ENCODE measurements at places on chromosomes 3 and 15.

DNA sequence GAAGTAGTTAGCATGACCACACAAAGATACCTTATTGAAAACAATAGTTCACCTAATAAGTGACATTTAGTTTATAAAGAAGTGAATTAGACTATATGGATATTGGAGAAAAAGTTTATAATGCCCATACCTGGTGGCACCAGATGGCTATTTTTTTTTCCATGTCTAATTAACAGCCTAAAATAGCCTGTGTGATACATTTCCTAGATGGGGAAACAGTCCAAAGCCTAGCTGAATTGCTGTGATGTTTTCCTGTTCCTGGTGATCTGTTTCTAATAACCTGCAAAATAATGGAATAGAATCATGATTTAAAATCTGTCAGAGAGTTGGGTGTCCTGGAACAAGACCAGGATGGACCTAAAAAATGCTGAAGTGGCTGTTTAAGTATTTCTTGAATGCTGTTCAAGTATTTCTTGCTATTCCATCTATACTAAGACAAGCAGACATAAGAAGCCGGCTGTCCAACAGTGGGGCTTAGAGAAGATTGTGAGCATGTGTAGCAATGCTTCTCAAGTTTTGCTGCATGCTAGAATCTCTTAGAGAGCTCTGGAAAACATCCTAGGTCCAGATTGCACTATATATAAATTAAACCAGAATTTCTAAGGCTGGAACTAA, 31.3 kb downstream of the LRRC3B start:
- no peak for DNase-seq

GRCh38 chr3:160038862-160039562, 50.4 kb downstream of the IL12A start:
- peak; percentile 27 for DNase-seq

DNA sequence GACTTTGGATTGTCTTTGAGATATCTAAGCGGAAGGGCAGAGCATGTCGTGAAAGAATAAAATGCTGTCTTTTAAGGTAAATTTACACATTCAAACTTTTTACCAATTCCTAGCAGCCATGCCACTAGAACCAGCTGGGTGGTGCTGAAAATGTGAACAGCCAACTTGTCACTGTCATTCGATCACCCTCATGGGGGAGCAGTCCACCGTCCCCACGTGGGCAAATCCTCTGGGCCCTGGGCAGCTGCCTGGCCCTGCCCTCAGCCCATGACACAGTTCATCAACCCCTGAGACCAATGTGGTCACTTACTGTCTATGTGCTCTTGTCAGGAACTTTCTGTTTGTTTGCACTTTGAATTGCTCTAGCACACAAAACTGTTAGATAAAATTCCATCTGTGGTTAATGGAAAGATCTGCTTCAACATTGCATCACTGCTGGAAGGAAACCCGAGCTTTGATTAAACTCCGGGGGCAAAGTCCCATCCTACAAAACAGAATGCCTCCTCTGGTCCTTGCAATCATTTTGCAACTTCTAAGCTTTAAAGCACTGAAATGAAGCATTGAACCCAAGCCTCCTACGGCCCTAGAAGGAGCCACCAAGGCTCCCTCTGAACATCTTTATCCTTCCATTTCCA, 50.1 kb downstream of the PCSK6 start:
- DNase-seq, result no peak

- no peak for DNase-seq
Observed at GRCh38 chr3:55692957-55693558, 206.0 kb upstream of the WNT5A start.

- DNase-seq, result no peak
Observed at GRCh38 chr3:61537366-61537765, 24.0 kb upstream of the PTPRG start.

- peak; percentile 11 for DNase-seq
Observed at GRCh38 chr3:16600780-16601536, 4.3 kb downstream of the DAZL start.

DNA sequence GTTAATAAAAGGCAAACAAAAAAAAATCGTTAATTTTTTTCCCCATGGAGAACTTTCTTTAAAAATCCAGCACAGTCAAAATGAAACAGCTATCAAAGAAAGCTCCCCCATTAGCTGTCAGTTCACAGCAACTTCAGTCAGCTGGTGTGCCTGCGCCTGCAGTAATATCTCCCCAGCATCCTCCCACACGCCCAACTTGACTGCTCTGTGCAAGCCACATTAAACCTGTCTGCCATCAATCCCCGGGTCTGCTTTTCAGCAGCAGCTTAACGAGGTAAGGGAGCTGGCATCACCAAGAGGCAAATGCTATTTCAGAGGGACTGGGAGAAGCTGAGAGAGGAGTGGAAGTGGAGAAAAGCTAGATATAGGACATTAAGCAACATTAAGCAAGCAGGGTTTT, 337.5 kb downstream of the GAP43 start:
- DNase-seq, result no peak

DNA sequence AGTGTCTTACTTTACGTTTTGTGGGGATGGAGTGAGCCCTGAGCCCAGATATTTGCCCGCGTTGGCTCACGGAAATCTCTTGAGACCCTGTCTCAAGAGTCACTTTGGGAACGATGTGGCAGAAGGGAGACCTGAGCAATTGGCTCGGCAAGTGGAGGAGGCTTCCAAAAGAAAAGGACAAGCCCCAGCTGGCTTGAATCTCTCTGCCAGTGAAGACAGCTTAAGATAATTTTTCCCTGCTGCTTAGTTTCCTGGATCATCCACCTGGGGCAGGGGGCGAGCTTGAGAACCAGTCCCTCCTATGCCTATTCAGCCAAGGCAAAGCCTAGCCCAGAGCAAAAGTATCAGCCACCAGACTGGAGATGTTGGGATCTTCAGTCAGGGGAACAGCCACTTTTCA, 708 bp downstream of the SEC22A start:
- DNase-seq, result no peak

DNA sequence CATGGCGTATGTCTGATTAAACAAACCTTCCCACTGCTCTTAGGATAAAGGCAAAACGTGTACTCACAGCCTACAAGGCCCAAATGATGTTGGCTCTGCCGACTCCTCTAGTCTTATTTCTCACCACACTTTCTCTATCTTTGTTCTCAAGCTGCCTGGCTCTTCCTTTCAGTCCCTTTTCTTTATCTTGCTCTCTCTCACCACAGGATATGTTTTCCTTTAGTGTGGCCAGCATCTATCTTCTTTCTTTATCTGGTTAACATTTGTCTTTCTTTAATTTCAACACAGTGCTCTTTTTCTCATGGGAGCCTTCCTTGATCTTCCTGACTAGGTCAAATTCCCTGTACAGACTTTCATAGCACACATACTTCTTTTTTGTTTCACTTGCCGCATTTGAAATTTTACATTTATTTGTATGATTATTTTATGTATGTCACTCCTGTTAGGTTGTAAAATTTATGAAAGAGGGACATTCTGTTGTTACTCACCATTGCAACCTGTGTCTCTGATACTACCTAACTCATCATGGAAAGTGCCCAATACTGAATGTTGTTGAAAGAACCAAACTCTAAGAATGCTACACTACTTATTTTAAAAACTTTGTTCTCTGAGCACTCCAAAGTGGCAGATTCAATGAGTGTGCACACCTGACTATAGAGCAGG, 328.9 kb upstream of the CBLB start:
- no peak for DNase-seq

GRCh38 chr3:150000641-150001040, 29.9 kb upstream of the PFN2 start:
- DNase-seq, result no peak

DNA sequence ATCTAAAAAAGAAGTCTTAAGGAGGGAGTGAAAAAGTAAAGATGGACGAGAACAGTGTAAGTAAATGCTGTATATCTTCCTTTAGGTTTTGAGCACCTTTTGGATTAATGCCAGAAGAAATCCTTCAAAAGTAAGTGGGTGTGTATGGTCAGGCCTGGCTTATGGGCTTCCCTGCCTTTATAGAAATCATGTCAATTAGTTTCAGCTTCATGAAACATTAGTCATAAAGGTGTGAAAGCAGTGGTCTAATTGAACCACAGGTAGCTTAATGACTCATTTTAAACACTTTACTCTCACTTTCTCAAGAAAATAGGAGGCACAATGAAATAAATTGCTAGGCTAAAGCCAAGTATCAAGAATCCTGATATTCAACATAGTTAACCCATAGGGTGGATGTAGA, 467.4 kb upstream of the DPPA4 start:
- no peak for DNase-seq

DNA sequence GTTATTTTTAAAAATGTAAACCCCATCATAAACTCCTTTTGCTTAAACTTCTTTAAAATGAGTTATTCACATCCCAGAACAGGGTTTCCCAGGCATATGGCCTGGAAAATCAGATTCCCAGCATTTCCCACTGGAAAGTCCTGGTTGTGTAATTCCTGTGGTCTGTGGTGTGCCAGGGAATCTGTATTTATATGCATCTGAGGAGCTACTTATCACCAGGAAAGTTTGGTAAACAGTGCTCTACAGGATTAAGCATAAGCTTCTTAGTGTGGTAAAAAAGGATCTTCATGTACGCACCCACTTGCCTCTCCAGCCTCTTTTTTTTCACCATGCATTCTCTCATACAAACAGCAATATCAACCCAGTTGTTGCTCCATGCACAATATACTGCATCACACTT, 28.2 kb downstream of the MEIS2 start:
- DNase-seq, result no peak

DNA sequence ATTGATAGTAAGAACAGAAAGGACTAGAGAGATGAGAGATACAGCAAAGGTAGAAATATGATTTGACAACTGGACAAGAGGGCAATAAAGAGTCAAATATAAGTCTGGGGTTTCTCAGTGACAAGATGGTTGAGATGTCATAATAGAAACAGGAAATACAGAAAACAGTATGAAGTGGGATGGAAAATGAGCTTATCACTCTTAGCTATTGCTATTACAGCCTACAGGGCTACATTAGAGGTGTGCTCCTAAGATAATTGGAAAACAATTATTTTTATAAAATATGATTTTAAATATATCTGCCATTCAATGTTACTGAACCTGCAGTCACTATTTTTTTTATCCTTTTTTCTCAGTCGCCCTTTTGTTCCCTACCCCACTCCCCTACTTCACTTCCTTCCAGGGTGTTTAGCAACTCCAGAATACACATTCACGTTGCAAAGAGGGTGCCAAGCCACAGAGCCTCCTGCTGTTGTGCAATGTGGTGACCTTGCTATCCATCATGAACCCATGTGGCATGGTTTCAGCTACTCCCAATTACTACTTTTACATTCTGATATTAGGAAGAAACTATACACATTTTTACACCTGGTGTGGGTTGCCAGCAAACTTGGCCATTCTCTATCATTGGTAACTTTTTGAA, 6.0 kb downstream of the NRG4 start:
- no peak for DNase-seq

- DNase-seq, result no peak
Observed at GRCh38 chr3:125262161-125262560, 49.6 kb upstream of the SLC12A8 start.

DNA sequence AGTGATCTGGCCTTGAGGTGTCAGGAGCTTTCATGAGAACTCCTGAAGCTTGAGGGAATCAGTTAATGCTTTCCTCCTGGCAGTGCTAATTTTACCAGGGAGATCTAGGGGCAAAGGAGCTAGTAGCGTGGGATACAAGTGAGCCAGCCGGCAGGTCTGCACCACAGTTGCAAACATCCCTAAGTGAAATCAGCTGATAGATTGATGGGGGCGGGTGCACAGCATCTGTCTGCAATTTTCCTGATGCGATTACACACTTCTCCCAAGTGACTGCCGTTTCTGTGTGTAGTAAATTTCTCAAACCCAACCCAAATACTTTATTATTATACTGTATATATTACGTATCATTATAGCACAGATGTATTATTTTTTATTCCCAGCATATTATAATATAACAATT, 304.5 kb downstream of the AGBL1 start:
- DNase-seq, result no peak

DNA sequence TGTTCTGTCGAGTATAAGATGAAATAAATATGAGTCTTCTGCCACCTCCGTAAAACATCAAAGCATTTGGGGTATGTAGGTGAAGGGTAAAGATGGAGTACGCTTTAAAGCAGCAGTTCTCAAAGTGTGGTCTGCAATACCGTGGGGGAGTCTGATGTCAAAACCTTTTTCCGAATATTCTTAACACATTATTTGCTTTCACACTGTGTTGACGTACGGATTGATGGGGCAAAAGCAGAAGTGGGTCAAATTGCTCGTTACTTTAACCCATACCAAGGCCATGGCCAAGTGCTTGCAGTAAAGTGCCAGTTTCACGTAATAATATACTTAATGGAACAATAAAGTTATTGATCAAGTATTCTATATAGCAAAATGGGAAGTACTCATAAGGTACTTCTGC, 36.3 kb downstream of the PAK2 start:
- no peak for DNase-seq

DNA sequence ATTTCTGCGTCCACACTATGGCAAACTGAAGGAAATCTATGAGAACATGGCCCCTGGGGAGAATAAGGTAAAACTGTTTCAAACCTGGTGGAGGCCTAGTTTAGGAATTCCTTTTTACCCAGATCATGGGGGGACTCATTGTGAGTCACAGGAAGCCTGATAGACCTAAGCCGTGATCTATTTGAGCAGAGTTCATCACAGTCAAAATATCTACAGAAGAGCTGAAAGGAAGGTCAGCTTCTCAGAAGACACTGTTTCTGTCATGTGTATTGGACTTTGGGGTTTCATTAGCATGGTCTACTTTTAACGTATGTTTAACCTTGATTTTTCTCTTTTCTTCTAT, 1.3 kb downstream of the PSMD2 start:
- no peak for DNase-seq

GRCh38 chr3:66854601-66855151, 143.4 kb upstream of the KBTBD8 start:
- no peak for DNase-seq

DNA sequence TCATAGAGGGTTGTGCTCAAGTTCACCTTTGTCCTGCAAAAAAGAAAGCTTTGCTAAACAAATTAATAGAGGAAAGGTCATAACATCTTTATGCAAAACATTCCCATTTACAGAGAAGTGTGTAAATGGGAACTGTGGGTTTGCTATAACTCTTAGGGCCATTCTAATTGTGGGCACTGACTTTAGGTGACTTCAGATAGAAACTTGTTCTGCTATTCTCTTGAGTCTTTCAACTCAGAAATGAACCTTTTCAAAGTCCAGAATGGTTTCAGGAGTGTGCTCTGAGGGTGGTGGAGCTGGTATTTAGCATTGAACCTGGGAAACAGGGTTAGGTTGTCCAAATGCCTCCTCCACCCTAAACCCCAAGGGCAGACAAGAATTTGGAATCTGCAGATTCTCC, 34.0 kb downstream of the SPTSSB start:
- DNase-seq, result no peak

DNA sequence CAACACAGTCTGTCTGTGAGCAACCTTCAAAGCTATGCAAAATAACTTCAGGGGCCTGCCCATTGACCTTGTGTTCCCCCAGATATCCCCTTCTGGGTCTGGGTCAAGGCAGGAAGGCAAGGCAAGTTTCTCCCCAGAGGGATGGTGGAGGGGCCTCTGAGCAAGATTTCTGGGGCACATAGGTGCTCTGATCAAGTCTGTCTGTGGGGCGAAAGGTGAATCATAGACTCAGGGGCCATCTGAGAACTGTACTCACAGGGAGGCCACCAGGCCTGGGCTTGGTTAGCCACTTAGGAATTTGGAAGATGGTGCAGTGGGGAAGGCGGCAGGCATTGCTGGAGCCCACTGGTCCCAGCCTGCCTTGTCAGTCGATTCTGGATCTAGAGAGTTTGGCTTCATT, 92.4 kb downstream of the MINAR1 start:
- DNase-seq, result no peak

Data from NCI-H2107 (cell line).